ENCODE measurements at places on chromosomes 3 and 15.

DNA sequence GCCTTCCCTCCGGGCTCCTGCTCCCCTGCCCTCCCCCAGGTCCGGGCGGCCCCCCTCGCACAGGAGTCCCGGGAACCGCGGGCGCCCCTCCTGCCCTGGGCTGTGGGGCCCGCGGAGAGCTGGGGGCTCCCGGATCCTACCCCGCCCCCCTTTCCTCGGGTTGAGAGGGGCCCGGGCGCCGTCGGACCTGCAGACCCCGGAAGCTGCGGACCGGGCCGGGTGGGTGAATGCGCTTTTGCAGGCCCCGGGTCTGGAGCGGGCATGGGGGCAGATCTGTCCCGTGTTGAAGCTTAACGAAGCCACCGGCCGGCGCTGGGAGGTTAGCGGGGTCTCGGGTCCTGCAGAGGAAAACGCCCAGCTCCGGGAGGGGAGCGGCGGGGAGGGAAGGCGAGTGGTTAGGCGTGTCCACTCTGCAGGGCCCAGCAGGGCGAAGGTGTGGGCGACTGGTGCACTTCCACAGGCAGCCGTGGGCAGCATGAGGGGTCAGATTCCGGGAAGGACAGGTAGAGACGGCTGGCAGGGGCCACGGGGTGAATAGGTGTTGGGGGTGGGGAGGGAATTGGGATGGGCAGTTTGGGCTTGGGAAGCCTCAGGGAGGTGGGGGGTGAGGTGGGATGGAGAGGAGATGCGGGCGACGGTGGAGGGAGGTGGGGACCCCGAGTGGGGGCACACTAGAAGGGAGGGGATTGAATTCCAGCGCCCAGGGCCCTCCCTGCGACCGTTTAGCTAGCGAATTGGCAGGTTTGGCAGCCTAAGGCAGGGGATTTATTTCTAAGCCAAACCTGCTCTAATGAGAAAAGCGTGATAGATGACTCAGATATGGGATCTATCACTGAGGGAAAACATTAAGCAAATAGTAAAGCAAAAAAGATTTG lies 635 bp downstream of the CD276 start:
- DNase-seq: no peak

DNA sequence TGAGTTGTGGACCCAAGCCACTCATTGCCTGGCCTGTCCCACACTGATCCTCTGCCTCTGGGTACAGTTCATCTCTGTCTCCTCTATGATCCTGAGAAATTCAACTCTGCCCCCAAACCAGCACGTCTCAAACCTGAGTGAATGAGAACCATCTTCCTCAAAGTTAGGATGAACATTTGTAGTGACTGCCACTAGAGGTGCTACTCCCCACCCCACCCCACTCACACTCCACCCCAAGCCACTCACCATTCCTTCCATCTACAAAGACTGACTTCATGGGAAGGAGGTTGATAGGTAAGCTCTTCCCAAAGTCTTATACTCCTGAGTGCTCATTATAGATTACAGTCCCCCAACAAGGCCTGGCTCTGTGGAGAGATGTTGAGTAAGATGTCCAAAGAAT lies 43.8 kb downstream of the NEK10 start:
- no peak for DNase-seq

DNA sequence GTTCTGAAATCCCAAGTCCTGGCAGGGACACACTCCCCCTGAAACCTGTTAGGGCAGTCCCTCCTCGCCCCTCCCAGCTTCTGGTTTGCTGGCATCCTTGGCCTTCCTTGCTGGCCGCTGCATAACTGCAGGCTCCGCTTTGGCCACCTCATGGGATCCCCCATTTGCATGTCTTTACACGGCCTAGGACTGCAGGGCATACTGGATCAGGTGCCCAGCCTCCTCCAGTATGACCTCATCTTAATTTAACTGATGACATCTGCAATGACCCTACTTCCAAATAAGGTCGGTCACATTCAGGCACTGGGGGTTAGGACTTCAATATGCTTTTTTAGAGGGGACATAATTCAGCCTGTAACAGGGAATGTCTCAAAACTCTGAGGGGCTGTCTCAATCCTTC lies 173.3 kb downstream of the RAB11A start:
- DNase-seq: no peak

DNA sequence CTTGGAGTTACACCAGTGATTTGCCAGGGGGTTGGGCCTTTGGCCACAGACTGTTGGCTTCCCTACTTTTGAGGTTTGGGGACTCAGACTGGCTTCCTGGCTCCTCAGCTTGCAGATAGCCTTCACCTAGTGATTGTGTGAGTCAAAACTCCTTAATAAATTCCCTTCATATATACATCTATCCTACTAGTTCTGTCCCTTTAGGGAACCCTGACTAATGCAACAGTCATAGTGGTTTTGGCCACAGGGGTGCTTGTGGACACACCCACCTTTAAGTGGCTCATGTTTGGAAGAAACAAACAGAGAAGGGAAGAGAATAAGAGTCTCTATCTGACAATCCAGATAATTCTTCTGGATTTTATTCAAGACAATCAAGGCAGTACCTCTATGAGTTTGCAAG lies 457.7 kb downstream of the EPHA3 start:
- no peak for DNase-seq

GRCh38 chr15:52876991-52877663 lies 87.0 kb upstream of the ONECUT1 start:
- DNase-seq: no peak

- DNase-seq: no peak
Observed at GRCh38 chr3:148079370-148079769, 618.3 kb upstream of the AGTR1 start.

DNA sequence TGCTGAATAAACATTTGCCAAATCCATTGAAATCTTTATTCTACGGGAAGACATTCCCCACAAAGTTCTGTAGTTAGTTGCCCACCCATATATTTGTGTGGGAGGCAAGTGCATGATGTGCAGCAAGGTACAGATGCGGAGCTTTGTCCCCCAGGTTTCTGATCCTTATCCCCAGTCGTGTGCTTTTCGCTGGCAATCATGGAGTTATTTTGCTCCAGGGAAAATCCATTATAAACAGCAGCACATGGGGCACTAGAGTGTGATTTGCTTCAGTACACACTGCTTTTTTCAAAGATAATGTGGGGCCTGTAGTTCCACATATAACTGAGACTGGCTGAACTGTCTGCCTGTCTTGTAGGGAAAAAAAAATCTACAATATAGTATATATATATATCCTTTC lies 132.1 kb downstream of the FEZF2 start:
- DNase-seq: no peak

DNA sequence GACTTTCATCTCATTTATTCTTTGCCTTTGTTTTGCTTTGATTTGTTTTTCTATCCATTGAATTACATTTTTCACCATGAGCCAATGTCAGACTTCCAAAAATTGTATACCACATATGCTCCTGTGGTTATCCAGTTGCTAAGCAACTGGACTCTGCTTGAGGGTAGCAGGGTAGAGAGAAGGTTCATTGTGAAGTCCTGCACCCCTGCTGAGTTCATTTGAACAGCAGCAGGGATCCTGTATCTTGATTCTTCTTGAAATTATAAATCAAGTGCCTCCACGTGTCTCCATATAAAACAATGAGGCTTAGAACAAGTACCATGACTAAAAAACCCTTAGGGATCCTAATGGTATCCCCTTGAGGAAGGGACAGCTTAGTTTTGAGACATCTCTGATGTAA lies 449.3 kb downstream of the ROBO2 start:
- DNase-seq: no peak

GRCh38 chr15:42640109-42640508 lies 64.7 kb downstream of the STARD9 start:
- DNase-seq: no peak

- DNase-seq: no peak
Observed at GRCh38 chr15:90629217-90629616, 87.9 kb upstream of the BLM start.

GRCh38 chr3:81291586-81291985 lies 469.9 kb downstream of the GBE1 start:
- DNase-seq: no peak

- DNase-seq: no peak
Observed at GRCh38 chr15:70812827-70813364, 41.1 kb downstream of the LARP6 start.

- no peak for DNase-seq
Observed at GRCh38 chr3:129476586-129476985, 36.6 kb downstream of the IFT122 start.

DNA sequence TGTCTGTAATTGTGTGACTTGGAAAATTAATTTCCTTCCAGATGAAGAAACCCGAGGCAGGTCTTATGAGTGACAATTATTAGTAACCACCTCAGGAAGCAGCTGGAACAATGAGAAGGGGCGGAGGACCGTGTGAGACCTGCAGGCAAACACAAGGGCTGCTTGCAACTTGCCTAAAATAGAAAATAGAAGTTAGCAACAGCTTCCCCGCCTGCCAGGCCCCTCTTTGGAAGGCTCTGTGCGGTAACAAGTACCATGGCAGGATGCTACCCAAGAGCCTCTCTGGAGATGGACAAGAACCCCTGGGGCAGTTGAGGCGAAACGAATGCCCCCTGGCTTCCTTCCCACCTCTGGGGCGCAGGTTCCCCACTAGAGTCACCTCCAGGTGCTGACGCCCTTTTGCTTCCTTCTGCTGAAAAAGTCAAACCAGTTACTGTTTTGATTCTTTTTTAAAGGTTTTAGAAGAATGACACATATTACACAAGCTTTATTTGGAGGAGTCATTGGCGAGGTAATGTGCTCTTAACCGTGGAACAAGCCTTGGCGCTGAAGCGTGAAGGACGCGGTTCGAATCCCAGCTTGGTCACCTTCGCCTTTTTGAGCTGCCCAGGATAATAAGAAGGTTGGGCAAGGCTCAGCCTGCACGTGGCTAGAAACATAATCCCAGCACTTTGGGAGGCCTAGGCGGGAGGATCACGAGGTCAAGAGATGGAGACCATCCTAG lies 47.0 kb upstream of the SYNM start:
- no peak for DNase-seq

DNA sequence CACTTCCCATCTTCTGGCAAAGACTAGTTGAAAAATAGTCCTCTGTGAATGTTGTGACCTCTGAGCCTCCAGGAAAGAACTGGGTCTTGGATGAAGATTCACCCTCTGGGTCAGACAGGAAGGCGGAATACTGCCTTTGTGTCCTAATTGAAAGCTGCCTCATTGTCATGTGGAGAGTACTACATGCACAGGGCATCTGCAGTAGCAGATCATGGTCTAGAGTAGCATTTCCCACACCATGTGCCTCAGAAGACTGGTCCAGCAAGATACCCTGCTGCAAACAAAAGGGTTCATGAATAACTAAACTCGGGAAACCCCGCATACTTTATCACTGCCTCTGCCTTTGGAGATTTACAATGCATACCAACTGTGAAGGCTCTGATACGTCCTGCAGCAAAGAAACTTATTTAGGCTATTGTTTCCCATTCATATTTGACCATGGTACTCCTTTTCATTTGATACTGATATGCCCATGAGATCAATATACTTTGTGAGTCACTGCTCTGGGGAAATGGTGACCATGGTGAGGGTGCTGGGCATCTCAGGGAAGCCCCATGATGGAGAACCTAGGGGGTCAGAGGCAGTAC lies 22.7 kb downstream of the IRAK2 start:
- DNase-seq: no peak

DNA sequence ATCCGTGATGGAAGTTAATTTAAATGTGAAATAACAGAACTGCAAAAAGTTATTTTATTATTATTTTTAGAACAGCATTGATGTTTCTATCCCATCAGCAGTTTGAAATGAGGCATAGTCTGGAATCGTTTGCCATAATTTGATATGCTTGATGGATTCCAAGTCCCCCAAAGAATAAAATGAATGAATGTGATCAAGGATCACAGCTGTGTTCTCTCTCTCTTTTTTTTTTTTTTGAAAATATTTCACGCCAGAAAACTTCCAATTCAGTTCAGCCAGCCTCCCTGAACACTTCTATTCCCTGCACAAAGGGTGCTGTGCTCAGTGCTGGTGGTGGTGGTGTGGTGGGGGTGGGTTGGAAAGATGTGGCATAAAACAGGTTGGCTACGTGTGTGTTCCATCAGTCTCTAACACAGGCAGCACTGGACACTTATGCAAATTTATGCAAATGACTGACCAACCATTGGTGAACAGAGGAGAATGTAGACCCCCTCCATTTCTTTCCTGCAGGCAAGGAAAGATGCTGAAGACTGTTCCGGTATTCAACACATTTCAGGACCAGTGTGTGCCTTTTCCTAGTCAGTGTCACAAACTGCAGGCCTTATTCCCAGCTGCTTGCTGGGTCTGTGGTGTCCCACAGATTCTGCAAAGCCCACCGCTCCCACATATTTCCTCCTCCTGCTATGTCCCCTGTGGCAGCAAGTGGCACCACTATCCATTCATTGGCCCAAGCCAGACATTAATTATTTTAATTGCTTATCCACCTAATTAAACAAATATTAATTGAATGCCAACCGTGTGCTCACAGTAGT lies 10.6 kb downstream of the ARNT2 start:
- DNase-seq: no peak

GRCh38 chr15:40929660-40930429 lies 705 bp downstream of the DLL4 start:
- no peak for DNase-seq

GRCh38 chr3:65751123-65751700 lies 287.5 kb downstream of the MAGI1 start:
- no peak for DNase-seq

DNA sequence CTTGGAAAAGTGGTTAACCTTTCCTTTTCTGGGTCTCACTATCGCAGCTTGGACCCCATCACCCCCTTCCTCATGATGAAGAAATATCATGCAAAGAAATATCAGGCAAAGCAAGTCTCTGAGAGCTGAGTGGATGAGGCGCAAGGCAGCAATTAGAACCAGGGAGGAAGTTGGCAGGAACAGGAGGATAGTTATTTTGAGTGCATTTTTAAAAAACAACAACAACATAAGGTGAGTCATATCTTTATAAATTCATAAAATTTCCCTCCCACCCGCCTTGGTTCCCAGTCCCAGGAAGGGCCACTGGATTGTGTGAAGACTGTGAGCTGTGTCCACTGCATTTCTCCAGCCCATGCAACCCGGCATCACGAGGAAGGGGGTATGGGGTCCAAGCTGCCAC lies 316.9 kb upstream of the TLE3 start:
- DNase-seq: no peak

DNA sequence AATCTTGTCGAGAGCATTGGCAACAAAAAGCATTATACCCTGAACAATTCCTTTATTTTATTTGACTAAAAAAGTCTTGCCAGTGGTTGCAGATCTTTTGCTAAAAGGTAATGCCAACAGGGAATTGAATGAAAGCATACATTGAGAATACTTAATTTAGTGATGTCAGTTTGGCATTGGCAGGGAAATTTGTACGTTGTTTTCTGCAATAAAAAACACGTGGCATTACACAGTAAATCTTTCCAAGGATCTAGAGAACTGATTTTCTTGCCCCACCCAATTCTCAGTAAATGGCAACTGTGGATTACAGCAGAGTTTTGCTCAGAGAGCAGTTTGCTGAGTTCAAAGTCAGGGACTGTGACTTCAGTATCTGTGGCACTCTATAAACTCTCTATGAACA lies 38.3 kb upstream of the IGSF10 start:
- DNase-seq: no peak

DNA sequence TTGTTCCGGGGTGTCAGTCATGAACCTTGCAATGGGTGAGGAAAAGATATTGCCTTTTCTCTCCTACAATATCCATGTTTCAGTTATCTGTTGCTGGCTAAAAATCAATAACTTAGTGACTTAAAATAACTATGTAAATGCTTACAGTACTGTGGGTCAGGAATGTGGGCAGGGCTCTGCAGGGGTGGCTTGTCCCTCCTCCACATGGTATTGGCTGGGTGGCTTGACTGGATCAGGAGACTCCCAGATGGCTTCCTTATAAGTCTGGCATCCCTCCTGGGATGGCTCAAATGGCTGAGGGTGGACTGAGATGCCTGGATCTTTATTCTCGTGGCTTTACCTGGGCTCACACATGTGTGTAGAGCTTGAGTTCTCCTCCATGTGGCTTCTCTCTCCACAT lies 47.5 kb downstream of the GTPBP8 start:
- DNase-seq: no peak

GRCh38 chr3:15055019-15055557 lies 10.0 kb downstream of the MRPS25 start:
- DNase-seq: peak; percentile 22

Data from T-helper 9 cell (primary cell).